Jurkat, Clone E6-1 (cell line): ENCODE measurements at places on chromosomes 7 and 10.

- DNase-seq = no peak
These were observed 140.0 kb downstream of the CAMK1D start for GRCh38 chr10:12489357-12489756.

DNA sequence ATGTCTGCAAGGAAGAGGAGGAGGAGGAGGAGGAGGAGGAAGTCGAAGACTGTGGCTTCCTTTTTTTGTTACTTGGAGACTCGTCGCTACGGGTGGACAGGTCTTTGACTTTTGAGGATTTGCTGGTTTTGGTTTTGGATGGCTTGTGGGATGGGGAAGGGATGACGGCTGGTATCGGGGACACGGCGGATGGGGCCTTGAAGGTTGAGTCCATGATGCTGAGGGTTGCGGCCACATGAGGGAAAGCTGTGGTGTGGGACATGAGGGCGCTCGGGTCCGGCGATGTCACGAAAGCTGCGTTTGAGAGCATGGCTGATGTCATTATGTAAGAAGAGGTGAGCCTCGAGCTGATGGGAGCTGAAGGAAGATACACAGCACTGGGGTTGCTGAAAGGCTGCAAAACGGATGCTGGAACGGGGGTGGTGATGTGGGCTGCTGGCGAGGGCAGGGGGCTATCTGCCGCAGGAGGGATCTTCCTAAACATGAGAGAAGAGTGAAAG is 33.1 kb upstream of the EFCAB10 start:
- no peak for DNase-seq

GRCh38 chr10:98536551-98536950 is 89.8 kb upstream of the HPS1 start:
- DNase-seq = peak; percentile 5

- DNase-seq = no peak
These were observed 5.5 kb downstream of the TUBGCP2 start for GRCh38 chr10:133303206-133303605.

DNA sequence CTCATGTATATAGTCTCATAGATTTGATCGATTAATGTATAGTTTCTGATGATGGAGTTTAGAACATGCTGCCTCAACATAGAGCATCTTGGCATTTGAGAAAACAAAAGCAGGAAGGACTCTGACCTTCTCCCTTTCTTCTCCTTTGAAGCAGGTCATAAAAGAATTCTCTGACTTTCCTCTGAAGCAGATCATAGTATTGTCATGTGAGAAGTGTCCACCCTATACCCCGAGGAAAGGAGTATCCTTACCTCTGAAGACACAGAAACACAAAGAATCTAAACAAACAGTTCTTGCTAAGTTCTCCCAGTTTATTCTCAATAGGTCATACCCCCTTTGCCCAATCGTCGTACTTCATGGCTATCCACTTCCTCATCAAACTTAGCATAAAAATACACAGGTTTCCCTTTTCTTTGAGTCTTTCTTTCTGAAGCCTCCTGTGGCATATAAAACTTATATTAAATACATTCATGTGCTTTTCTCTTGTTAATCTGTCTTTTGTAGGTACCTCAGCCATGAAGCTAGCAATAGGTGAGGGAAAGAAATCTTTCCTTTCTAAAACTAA is 194.9 kb downstream of the REEP3 start:
- DNase-seq = no peak
